ENCODE measurements at places on chromosomes 7 and 10.

DNA sequence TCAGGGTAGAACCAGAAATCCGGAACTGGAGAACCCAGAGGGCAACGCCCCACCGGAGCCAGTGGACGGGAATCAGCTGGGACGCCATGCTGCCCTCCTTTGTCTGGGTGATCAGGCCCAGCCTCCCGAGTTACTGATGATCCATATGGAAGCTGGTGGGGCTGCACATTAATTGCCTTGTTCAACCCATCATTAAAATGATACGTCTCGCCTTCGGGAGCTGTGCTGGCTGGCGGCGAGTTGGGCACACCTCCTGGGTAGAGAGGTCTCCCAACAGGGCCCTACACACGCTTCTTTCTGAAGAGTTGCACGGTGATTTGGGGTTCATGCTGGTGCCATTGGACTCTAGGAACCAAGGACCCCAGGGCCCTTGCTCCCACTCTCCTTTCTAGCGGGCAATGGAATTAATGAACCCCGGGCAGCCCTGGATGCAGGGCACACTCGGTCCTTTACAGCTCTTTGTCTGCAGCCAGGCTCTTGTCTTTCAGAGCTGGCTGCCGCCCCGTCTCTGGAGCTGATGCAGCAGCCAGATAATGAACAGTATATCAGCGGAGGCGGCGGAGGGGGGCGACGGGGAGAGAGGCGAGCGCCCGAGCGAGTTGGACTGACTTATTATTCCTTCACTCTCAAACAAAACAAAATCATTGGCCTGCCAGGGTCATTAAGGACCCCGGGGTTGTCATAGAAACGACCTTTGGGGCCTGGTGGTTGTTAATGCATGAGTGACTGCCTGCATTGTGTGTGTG lies 412.2 kb upstream of the ZMIZ1 start:
- no peak for DNase-seq

DNA sequence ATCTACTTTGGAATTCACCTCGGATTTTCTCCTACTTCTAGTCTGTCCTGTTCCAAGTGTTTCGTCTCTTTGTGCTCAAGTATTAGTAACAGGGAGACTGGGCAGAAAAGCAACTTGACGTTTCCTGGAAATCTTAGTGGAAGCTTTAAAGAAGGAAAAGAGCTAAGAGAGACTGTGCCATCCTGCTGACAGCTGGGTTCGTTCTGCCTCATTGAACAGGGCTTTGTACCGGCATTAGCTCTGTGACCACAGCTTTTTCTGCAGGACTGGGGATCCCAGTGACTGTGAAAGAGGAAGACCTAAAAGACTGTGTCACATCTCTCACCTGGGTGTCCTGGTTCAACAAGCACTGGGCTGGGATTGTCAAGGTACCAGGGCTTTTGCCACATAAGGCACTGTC lies 70.8 kb upstream of the CDCA7L start:
- DNase-seq, result no peak

GRCh38 chr7:28957751-28958234 lies 337 bp downstream of the TRIL start:
- no peak for DNase-seq

DNA sequence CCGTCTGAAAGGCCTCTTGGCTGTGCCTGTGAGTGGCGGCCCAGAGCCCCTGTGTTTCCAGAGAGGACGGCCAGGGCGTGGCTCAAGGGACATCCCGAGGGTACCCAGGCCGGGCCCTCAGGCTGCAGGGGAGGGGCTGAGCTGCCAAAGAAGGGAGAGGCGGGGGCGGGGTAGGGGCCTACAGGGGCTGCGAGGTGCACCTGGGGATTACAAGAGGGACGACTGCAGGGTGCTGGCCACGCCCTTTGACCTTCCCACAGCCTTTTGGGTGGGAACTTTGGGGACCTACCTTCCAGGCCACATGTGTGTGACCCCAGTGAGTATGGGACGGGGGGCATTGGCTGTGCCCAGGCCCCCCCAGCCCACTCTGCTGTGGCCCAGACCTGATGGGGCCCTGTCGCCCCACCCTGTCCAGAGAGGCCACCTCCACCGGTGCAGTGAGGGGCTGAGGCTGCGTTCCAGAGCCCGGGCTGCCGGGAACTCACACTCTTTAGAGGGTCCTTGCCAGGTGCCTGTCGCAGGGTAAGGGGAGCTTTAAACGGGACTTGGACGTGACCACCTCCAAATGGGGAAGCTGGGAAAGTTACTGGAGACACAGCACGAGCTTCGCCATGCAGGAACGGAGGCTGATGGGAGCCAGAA lies 19.0 kb upstream of the NKX6-2 start:
- no peak for DNase-seq

GRCh38 chr7:101125989-101126650 lies 784 bp upstream of the SERPINE1 start:
- no peak for DNase-seq

DNA sequence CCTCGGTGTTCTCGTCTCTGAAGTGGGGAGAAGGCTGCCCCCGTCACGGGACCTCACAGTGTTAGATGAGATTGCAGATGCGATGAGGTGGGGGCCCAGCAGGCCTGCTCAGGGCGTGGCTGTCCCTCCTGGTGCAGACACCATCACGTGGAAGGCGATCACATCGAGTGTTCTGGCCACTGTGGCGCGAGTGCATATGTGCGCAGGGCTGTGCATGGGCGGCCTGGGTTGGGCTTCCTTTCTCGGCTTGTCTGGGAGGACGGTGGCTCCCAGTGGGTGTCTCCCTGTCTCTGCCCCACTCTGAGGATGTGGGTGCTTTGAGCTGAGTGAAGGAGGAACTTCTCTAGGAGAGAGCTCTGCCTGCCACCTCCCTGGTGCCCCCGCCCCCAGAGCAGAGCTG lies 83.1 kb downstream of the LHPP start:
- no peak for DNase-seq

- DNase-seq, result no peak
Observed at GRCh38 chr10:90872648-90873020, 860 bp downstream of the RPP30 start.

- no peak for DNase-seq
Observed at GRCh38 chr10:86953747-86954680, 3.4 kb downstream of the MMRN2 start.

DNA sequence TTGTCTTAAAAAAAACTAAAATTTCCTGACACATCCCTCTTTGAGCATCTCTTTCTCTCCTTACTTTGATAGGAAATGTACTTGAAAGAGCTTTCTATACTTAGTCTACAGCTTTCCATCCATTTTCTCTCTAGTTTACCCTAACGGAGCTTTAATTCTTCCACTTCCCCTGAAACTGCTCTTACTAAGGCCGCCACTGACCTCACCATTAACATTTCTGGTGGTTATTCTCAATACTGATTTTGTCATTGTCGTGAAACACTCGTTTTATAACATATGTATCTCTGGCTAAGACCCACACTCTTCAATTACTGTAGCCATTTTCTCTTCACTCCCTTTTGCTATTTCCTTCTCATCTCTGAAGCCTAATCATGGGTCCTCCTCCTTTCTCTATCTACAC lies 262.0 kb upstream of the FERD3L start:
- DNase-seq, result no peak

GRCh38 chr10:83680470-83680891 lies 458.8 kb upstream of the GHITM start:
- no peak for DNase-seq

DNA sequence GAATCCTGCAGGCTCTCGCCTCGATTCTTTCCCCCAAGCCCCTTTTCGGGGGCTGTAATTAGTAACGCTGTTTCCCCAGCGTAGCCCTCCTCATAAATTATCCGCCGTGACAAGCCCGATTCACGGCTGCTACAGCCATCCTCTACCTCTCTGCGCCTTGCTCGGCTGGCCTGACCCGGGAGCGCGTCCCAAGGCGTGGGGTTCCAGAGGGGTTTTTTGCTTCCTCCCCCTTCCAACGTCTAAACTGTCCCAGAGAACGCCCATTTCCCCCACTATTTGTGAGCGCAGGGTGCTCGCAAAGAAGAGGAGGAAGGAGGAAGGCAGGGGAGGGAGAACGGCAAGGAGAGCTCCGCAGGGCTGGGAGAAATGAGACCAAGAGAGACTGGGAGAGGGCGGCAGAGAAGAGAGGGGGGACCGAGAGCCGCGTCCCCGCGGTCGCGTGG lies 880 bp downstream of the HOXA5 start:
- no peak for DNase-seq

DNA sequence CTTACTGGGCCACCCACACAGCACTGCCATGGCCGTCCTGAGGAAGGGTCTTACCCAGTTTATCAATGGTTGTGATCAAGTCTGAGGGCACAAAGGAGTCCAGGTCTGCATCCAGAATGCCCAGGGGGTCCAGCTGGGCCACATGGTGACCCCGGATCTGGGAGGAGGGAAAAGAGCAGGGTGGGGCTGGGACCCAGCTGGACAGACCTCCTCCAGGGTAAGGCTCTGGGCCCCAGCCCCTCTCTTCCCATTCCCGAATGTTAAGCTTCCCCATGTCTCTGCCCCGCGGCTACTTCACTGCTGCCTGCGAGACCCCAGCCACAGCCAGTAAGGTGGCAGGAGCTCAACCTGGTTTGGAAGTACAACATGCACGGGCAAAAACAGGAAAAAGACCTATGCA lies 9.5 kb downstream of the OGDHL start:
- DNase-seq, result no peak

DNA sequence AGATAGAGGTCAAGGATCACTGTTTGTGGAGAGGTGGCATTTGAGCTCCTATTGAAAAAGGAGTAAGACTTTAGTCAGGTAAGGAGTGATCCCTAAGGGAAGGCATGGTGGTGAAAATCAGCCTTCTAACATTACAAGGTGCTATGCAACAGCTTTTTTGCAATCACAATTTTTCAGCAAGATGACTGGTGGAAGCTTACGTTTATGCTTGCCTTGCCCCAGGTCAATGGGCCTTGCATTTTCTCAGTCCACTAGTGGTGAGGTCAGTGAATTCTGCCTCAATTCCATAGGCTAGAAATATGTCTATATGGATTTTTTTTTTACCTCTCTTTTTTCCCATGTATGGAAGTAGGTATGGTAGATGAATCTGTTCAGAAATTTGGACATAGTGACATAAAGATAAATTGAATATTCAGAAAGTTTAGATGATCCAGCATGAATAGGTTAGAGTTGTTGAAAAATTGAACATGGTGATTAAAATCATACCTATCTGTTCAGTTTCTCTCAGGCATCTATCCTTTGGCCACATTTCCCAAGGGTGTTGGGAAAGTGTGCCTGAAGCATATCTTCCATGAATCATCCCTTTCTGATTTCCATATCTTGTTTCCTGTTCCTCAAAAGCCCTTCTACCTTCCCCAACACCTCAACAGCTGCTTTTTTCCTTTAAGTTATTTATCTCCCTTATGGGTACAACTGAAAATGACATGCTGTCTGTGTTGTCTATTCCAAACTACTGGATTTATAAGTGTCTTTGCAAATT lies 71.9 kb upstream of the PTPRZ1 start:
- DNase-seq, result no peak
